ENCODE measurements at places on chromosomes 11 and 22. TPM values are rescaled to one million over a fixed set of nuclear protein-coding genes. Genes with fewer than 3 reads are reported as not detected.

DNA sequence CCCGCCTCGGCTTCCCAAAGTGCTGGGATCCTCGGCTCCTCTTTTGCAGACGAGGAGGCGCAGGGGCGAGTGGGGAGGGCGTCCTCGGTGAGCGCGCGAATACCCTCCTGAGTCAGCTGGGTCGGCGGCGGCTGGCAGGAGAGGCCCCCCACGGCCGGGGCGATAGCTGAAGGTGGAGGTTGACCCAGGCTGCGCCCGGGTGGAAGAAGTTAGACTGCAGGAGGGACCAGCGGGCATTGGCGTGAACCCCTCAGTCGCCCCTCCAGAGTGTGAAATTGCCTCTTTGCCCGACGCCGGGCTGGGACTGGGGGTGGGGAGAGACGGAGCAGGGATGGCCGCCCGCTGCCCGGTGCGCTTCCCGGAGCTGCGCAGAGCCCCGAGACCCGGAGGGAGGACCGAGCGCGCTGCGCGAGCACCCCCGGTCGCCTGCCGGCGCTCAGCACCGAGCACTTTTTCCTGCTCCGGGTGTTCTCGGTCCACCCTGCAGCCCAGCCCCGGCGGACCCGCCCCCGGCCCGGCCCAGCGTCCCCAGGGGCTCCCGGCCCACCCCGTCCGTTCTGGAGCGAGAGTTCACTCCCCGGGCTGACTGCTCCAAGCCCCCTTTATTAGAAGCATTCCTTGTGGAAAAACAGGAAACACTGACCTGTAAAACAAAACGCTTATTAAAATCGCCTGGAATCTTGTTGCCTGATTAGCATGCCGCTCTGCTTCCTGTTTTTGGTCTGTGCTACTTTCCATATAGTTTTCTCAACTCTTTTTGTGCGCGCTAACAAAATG is 13.7 kb upstream of the CPT1A start:
- no peak for DNase-seq

DNA sequence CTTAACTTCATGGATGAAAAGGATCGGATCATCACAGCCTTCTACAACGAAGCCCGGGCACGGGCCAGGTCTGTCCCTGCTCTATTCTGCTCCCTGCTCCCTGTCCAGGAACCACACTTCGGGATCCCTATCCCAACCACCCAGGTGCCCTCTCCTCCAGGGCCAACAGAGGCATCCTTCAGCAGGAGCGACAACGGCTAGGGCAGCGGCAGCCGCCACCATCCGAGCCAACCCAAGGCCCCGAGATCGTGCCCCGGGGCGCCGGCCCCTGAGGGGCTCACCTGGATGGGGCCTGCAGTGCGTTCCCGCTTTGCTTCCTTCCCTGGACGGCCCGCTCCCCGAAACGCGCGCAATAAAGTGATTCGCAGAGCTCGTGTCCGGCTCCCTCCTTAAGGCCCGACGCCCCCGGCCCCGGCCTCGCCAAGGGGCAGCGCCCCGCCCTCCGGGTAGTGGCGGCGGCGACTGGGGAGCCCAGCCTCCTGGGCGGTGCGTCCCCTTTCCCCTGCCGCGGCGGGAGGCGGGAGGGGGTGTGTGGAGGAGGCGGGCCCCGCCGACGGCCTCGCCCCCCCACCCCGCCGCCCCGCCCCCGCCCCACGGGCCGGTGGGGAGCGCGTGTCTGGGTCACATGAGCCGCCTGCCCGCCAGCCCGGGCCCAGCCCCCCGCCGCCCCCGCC is at the start of gene VEGFB:
TSS of gene VEGFB (plus strand) at position 672 of the 674 bp plus-strand sequence. CDS start 250 bp downstream, outside the sequence.
- no peak for DNase-seq

GRCh38 chr11:71977743-71978418 is 20.8 kb upstream of the IL18BP start:
- DNase-seq, result no peak

GRCh38 chr11:110947096-110947495 is 234.9 kb upstream of the ARHGAP20 start:
- DNase-seq, result no peak

- no peak for DNase-seq
Measured at GRCh38 chr11:102617466-102618008, 7.6 kb downstream of the MMP20 start.

- DNase-seq, result no peak
Measured at GRCh38 chr11:126159719-126160344, 51.6 kb downstream of the RPUSD4 start.

MFNG gene
- polyA plus RNA-seq, result 13.5 TPM

ASCL2 gene
- 1.3 TPM for polyA plus RNA-seq
